ENCODE measurements at places on chromosomes 7 and 10. TPM values are rescaled to one million over a fixed set of nuclear protein-coding genes. Genes with fewer than 3 reads are reported as not detected.

The MCM10 gene
- total RNA-seq: 0.19 TPM

The RNF32 gene
- 4.2 TPM for total RNA-seq

The OR13A1 gene
- total RNA-seq: not detected

The HYCC1 gene
- total RNA-seq: 9.0 TPM

The MORN4 gene
- total RNA-seq: 1.6 TPM

The NEUROD6 gene
- not detected for total RNA-seq

The CC2D2B gene
- total RNA-seq: 0.94 TPM

The ACTR1A gene
- 131 TPM for total RNA-seq

The C10orf62 gene
- total RNA-seq: not detected

The ZNF775 gene
- total RNA-seq: 2.0 TPM

The ADRA2A gene
- 4.2 TPM for total RNA-seq

The MBLAC1 gene
- 8.7 TPM for total RNA-seq

The AKR1B15 gene
- total RNA-seq: not detected

The TRIM50 gene
- total RNA-seq: not detected

The KBTBD2 gene
- total RNA-seq: 24.3 TPM

The IFIT2 gene
- 0.67 TPM for total RNA-seq

The ITGB8 gene
- total RNA-seq: 66.1 TPM

The AKR1C2 gene
- 17.5 TPM for total RNA-seq

The CACUL1 gene
- total RNA-seq: 20.8 TPM

The NUDT13 gene
- total RNA-seq: 3.5 TPM

The OR6B1 gene
- total RNA-seq: not detected

The RASA4B gene
- total RNA-seq: 23.1 TPM

The TACR2 gene
- total RNA-seq: 0.29 TPM

The HOXA9 gene
- 44.7 TPM for total RNA-seq

The CDNF gene
- 2.3 TPM for total RNA-seq

The PAPOLB gene
- 0.08 TPM for total RNA-seq

The PPP1R17 gene
- total RNA-seq: not detected

The LRMDA gene
- 0.76 TPM for total RNA-seq

The ACTL6B gene
- total RNA-seq: not detected

The TMEM229A gene
- not detected for total RNA-seq

The FGFBP3 gene
- total RNA-seq: 1.6 TPM

The STOX1 gene
- total RNA-seq: 1.6 TPM

The ELN gene
- total RNA-seq: 17.5 TPM

The MET gene
- total RNA-seq: 24.7 TPM

The NUTM2D gene
- total RNA-seq: 0.89 TPM

The ANKRD2 gene
- total RNA-seq: 5.5 TPM

The GRM3 gene
- not detected for total RNA-seq

The CYP2E1 gene
- total RNA-seq: 15.2 TPM

The GNA12 gene
- 10.4 TPM for total RNA-seq

The IFIT1B gene
- total RNA-seq: not detected

The GPR26 gene
- not detected for total RNA-seq

The NKX2-3 gene
- not detected for total RNA-seq

The TET1 gene
- 1.1 TPM for total RNA-seq

The PIK3AP1 gene
- 2.2 TPM for total RNA-seq

The CTNNA3 gene
- 0.12 TPM for total RNA-seq

The HMX3 gene
- total RNA-seq: not detected

The ANKRD26 gene
- total RNA-seq: 3.8 TPM
